ENCODE measurements at places on chromosomes 2 and 18. TPM values are rescaled to one million over a fixed set of nuclear protein-coding genes. Genes with fewer than 3 reads are reported as not detected.

Gene CNTNAP5
- total RNA-seq = not detected

Gene NPC1
- 134 TPM for total RNA-seq

Gene HOXD9
- 0.82 TPM for total RNA-seq

Gene ALK
- not detected for total RNA-seq

Gene CRYBA2
- total RNA-seq = not detected

Gene THSD7B
- not detected for total RNA-seq

Gene NLRC4
- total RNA-seq = 0.11 TPM

Gene TMEM182
- total RNA-seq = 4.0 TPM

Gene MGAT5
- 17.2 TPM for total RNA-seq

Gene PXDN
- total RNA-seq = 12.3 TPM

Gene CXCR2
- not detected for total RNA-seq

Gene PPP1R7
- total RNA-seq = 58.0 TPM

Gene KLHL14
- total RNA-seq = not detected

Gene MYCN
- total RNA-seq = not detected

Gene NEU2
- total RNA-seq = not detected
